CD4-positive, alpha-beta memory T cell (primary cell): ENCODE measurements at places on chromosomes 2 and 18.

GRCh38 chr2:205372141-205372540 is 310.2 kb upstream of the NRP2 start:
- peak; percentile 20 for DNase-seq

DNA sequence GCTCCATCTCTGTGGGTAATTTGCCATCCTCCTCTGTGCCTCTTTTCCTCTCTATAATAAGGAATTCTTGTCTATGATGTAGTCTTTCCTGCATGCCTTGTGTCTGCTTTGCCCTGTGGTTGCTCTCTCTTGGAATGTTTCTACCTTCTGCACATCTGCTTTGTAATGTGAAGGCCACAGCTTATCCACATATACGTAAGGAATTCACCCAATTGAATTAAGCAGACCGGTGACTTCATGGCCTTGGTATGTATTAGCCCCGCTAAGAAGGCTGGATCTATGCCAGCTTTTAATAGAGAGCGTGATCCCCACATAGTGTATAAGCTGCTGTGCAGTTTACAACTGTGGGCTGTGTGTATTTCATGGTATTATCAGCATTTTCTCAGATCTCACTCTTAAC is 274.7 kb downstream of the RNF144A start:
- DNase-seq, result no peak

- DNase-seq, result peak; percentile 39
Observed at GRCh38 chr2:215931256-215931903, 82.0 kb downstream of the MREG start.

- no peak for DNase-seq
Observed at GRCh38 chr2:47056868-47057686, 98.0 kb downstream of the STPG4 start.

GRCh38 chr2:161207941-161208340 is 47.7 kb downstream of the TANK start:
- no peak for DNase-seq

- peak; percentile 34 for DNase-seq
Observed at GRCh38 chr2:173210270-173211196, 134.9 kb downstream of the MAP3K20 start.

DNA sequence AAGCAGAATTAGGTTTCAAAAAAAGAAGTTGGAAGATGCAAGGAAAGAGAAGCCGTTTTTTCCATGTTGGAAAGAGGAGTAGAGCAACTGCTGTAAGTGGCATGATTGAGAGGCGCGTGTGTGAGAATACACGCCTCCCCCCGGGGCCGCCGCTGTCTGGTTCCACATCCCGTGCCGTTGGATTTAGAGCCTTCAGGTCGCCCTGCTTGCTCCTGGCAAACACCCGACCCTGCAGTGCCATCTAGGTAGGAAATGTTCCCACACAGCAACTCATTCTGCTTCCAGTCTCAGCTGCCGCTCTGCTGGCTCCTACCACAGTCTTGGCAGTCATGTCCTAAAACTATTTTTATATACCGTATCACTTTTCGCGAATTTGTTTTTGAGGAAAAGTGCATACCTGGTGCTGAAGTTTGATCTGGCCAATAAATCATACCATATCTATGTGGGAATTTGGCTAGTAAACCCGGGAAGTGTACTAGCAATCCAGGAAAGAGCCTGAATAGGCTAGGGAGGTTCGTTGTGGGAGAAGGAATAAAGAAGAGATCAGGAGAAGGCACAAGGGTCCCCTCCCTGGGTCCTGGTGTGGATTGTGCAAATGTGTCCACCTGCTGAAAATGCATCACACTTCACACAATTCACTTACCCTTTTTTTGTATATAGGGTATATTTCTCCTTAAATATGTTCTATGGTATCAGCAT is 372.7 kb downstream of the FBXO15 start:
- no peak for DNase-seq

GRCh38 chr2:208040199-208041171 is 15.2 kb upstream of the PLEKHM3 start:
- DNase-seq, result peak; percentile 50

DNA sequence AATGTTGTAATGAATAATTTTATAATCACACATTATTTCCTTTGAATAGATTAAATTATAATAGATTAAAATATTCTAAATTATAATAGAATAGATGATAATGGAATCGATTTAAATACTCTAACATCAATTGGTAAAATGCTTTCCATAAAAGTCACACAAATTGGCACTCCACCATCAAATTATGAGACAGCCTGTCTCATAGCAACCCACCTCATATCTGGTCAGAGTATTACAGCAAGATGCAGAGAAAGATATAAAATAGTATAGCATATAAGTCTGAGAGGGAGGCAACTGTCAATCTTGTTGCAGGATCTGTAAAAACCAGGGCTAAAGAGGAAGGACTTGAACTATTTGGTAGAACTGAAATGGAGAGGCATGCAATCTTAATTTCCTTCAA is 98.4 kb upstream of the NCKAP5 start:
- DNase-seq, result no peak

GRCh38 chr2:191701696-191702095 is 23.8 kb downstream of the NABP1 start:
- DNase-seq, result no peak

DNA sequence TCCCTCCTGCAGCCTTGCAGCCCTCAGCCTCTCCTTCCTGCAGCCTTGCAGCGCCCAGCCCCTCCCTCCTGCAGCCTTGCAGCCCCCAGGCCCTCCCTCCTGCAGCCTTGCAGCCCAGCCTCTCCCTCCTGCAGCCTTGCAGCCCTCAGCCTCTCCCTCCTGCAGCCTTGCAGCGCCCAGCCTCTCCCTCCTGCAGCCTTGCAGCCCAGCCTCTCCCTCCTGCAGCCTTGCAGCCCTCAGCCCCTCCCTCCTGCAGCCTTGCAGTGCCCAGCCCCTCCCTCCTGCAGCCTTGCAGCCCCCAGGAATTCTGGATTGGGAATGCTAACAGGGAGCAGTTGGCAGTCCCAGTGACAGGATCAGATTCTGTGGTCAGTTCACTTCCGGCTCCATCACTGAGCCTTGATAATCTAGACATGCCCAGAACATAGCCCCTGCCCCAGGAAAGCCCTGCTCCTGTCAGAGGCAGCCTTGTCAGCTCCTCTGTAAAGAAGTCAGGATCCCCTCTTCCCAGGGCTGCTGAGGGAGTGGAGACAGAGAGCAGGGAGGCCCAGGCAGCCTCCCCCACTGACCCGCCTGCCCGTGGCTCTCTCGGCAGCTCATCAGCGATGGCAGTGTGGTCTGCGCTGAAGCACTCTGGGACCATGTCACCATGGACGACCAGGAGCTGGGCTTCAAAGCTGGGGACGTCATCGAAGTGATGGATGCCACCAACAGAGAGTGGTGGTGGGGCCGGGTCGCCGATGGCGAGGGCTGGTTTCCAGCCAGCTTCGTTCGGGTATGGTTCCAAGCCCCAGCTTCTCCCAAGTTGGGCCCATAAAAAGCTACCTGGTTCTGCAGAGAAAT is 54.8 kb downstream of the FAM168B start:
- DNase-seq, result no peak

DNA sequence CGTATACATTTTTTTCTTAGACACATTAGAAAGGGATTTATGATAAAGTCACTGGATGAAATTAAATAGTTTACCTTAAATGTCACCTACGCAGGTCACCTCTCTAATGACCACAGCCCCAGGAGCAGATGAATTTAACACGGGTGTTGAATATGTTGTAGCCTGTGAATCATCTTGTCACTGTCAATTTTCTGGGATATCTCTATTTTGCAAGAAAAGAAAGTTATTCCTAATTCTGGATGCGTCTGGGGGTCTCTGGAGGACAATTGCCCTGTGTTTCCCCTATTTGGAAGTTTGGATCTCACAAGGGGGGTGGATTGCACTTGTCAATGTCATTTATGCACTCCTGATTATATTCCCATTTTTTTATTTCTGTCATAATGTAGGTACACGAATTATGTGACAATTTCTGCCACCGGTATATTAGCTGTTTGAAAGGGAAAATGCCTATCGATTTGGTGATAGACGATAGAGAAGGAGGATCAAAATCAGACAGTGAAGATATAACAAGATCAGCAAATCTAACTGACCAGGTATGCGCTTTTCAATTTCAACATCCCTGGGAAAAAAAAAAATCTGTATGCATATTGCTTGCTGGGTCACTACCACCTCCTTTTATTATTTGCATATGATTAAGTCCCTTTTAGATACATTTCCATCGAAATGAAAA is 7.7 kb downstream of the MEIS1 start:
- no peak for DNase-seq
